Eye (tissue), 1 donor: ENCODE measurements at places on chromosomes 5 and 9.

GRCh38 chr9:127904561-127905003 lies 5.2 kb upstream of the ST6GALNAC6 start:
- DNase-seq = peak; percentile 33

DNA sequence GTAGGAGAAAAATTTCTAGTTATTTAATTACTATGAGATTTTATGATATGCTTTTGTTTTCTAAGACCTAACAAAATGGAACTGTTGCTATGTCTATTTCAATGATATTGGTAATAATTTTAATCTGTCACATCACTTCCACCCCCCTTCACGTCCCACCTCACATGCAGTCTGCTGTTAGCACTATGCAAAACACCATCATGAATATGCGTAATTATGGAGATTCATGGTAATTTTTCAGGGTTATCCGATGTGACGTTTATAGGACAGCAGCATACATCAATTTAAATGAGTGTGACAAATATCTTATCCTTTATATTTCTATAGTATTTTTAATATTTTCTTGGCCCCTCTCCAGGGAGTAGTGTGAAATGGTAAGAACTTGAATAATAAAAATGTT lies 283.8 kb upstream of the TMEM161B start:
- DNase-seq = peak; percentile 24

DNA sequence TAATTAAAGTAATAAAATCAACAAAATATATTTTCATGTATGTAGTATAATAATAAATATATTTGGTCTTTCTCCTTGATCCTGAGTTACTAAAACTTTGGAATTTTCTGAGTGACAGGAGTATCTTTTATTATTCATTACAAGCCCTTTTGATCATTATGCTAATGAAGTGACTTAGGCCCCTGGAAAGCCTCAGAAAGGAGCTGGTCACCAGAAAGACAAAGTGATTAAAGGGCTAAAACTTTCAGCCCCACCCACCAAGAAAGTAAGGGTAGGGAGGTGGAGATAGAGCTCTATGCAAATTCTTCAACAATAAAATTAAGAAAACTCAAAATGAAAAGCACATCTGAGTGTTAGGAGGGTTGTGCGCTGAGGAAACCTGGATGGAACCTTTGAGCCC lies 27.5 kb downstream of the UBQLN1 start:
- no peak for DNase-seq

DNA sequence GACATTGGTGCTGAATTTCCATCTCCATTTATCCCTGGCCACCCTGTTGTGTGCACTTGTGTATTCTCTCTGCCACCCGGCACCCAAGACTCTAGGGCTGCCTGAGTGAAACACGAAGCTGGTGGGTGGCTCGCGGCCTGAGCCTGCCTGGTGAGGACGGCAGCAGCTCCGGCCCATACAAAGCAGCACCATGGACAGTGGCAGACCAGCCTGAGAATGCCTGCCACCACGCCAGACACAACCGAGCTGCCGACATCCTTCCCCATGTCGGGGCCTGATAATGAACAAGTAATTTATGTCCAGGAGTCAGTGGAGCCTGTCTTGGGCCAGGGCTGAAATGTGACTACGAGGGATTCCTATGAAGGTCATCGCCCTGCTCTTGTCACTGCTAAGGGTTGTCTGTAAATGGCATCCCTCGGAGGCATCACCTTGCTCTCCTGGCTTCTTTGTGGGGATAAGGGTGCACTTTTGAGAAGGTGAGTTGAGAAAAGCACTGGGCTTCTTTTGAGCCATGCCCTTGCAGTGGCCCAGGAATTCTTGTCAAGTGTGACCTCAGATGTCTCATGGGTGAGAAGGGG lies 175.7 kb downstream of the MELK start:
- peak; percentile 86 for DNase-seq

GRCh38 chr5:119873611-119874010 lies 244.3 kb downstream of the FAM170A start:
- DNase-seq = no peak

DNA sequence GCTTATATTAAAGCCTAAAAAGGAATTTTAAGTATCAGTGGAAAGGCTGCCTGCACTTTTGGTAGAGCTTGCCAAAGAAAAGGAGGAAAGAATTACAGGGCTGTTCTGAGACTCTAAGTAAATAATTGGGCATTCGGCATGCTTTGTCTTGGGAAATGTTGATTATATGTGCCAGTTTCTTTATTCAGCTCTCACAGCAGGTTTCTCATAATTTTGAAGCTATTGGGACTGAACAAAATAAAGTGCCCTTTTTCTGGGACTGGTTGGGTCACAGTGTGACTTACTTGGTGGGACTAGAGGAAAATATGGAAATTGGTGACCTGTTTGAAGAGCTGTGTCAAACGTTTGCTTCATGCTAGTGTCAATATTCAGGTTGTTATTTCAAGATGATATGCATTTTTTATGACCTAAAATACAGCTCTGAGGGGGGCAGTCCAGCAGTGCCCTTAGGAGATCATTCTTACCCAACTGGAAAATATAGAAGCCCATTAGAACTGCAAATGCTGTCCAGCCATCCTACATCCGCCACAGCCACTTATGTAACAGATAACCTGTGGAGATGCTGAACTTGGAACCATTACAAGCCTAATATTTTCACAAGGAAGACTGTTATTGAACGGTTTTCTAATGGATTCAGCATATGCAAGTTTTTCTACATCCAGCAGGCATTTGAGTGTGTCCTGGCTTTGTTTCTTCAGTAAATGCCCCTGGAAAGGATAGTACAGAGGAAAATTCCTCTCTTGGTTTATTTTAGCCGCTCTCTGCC lies 122.4 kb downstream of the SNCAIP start:
- peak; percentile 59 for DNase-seq

- DNase-seq = peak; percentile 95
Measured at GRCh38 chr5:107633171-107633901, 37.4 kb downstream of the EFNA5 start.

- DNase-seq = peak; percentile 41
Measured at GRCh38 chr9:16043756-16044578, 491.1 kb downstream of the CCDC171 start.

DNA sequence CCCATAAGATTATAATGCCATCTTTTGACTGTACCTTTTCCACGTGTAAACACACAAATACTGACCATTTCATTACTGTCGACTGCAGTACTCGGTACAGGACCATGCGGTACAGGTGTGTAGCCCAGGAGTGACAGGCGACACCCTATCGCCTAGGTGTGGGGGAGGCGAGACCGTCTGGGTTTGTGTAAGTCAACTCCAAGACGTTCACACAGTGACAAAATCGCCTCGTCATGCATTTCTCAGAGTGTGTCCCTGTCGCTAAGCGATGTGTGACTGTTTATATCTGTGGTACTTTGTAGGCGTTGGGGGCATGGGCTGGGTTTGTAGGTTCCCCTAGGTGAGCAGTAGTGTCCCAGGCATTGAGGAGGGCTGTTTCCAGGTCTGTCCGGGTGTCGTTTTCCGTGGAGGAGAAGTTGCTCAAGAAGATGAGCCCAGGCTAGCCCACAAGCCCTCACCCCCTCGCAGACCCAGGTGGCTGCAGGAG lies 20.3 kb downstream of the NEK6 start:
- no peak for DNase-seq

- no peak for DNase-seq
Measured at GRCh38 chr5:169768416-169768815, 131.3 kb downstream of the DOCK2 start.

GRCh38 chr5:135429301-135430134 lies 17.6 kb downstream of the DCANP1 start:
- DNase-seq = no peak

- DNase-seq = no peak
Measured at GRCh38 chr5:87674235-87674634, 261.5 kb upstream of the CCNH start.

- DNase-seq = no peak
Measured at GRCh38 chr5:178455480-178455835, 134.7 kb downstream of the COL23A1 start.

- DNase-seq = no peak
Measured at GRCh38 chr9:110109333-110110092, 98.4 kb downstream of the C9orf152 start.

- peak; percentile 33 for DNase-seq
Measured at GRCh38 chr5:143229896-143230675, 173.4 kb downstream of the NR3C1 start.

DNA sequence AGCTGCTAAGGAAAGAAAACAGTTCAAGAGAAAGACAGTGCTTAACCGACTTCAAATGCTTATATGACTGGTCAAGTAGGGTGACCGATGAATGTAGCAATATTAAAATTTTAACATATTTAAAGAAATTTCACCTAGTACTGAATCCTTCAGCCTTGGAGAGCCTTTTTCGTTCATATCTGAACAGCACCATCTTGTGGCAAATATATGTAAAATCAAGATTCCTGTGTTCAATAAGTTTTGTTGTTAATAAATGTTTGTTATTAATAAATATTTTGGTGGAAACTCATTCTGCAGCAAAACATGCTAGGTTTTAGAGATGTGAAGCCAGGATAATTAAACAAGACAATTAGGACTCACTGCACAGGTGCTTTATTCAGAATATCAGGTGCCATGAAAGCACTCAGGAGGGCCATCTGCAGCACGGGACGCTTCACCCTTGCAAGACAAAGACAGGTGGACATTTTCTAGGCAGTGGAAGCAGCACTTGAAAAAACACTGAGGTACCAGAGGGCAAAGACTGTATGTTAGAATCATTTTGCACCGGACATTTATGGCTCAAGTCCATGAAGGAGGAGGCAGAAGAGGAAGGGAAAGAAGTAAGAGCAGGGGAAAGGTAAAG lies 15.6 kb downstream of the TICAM2 start:
- peak; percentile 43 for DNase-seq
